ENCODE measurements at places on chromosomes 2 and 18.

- DNase-seq: no peak
Measured at GRCh38 chr2:71922499-71923142, 225.0 kb downstream of the CYP26B1 start.

DNA sequence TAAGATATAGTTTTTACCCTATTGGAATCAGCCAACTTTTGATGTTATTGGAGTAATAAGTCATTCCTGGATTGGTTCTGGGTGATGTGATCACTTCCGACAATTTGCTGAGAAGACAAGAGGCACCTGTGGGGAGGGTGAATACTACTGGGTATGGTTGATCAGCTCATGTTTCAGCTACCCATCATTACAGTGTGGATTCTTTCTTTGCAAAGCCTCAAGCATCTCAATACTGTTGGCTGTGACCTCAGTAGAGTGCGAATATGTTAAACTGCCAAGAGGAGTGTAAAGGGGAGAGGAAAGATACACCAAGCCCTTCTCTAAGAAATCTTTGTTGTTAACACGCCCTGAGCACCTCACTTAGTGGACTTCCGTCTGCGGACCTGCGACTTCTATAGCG is 317.7 kb downstream of the TDRD15 start:
- DNase-seq: no peak

GRCh38 chr2:239809391-239809790 is 215.8 kb downstream of the NDUFA10 start:
- DNase-seq: no peak

- no peak for DNase-seq
Measured at GRCh38 chr2:176493909-176494308, 224.7 kb downstream of the MTX2 start.

DNA sequence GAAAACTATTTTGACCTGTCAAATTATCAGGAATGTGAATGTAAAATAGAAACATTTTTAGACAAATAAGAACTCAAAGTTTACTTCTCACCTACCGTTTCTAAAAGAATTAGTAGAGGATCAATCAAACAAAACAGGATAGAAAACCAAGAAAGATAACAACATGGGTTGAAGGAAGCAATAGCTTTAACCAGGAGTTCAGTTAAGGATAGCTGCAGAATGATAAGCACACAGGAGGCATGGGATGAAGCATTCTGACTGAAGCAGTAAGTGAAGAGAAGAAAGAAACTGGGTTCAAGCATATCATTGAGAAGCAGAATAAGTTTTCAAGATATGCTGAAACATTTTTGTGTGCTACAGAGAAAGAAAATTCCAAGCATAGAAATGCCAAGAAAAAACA is 52.3 kb downstream of the TWSG1 start:
- DNase-seq: no peak

GRCh38 chr18:57804557-57804956 is 1.4 kb upstream of the ATP8B1 start:
- no peak for DNase-seq

Data from stimulated activated CD8-positive, alpha-beta memory T cell treated with anti-CD3 and anti-CD28 coated beads, Interleukin-2, amount 100 ng/mL, for 48 hours (primary cell).